ENCODE measurements at places on chromosomes 4 and X.

GRCh38 chr4:128983771-128984485, 109.4 kb downstream of the SCLT1 start:
- no peak for DNase-seq

DNA sequence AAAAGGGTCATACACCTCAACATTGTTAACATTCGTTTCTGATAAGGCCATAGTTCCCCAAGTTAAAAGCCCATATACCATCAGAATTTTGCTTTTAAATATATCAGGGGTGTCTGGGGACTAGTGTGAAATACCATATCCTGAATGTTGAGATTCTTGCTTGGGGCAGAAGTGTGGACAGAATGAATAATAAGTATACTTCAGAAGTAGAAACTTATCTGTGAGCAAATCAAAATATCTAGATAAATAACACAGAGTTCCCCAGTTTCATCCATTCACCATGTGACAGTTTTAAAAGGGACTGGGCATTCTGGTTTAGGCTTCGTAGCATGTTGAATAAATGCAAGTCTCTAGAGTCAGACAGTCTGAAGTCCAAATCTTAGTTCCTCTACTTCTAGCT, 110.5 kb downstream of the CHRNA9 start:
- no peak for DNase-seq

GRCh38 chr4:70725633-70726032, 3.9 kb downstream of the RUFY3 start:
- DNase-seq: no peak

DNA sequence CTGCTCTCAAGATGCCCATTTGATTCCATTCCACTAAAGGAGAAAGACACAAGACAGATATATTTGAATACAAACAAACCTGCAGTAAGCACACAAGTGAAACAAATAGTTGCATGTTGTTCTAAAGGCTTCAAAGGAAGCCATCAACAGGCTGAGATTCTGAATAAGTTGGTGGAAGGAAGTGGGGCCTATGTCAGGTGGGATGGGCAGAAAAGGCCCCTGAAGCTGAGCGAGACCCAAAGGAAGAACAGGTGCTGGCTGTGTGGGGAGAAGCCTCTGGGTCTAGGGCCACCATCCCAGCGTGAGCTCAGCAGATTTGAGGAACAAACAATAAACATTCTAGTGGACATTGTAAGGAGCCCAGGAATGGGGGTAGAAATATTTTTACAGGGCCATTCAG, 82.4 kb upstream of the PLAC8 start:
- no peak for DNase-seq

DNA sequence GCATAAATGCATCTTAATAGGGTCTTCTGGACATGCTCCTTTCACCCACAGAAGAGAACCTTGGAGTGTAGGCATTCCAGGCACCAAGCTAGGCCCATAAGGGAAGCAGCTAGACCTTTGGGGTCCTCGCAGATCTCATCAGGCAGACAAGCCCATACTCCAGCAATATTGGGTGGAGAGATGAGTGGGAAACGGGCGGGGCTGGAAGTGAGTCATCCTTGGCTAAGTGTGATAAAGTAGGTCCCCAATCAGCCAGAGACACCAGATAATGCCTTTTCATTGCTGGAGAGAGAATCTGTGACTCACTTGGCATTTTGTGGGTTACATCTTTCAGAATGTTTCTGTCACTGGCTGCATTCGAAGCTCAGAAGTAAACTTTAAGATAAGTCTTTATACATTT, 133.3 kb upstream of the MBNL3 start:
- no peak for DNase-seq

GRCh38 chr4:56603297-56603696, 77.8 kb downstream of the HOPX start:
- no peak for DNase-seq

DNA sequence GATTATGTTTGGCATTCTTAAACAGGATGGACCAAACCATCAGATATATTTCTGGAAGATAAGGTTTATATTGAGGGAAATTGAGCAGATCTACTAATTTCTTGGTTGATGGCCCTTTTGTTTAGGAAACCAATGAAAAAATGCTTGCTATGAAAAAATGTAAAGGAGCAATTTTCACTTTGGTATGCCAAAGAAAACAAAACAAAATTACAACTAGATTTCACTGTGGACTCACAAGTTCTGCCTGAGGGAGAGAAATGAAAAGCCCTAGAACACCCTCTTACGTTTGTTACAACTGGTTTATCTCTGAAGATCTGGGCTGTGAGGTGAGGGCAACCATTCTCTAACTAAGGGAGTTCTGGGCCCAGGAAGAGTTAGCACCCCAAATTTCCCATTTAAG, 122.5 kb upstream of the IL15 start:
- DNase-seq: no peak

DNA sequence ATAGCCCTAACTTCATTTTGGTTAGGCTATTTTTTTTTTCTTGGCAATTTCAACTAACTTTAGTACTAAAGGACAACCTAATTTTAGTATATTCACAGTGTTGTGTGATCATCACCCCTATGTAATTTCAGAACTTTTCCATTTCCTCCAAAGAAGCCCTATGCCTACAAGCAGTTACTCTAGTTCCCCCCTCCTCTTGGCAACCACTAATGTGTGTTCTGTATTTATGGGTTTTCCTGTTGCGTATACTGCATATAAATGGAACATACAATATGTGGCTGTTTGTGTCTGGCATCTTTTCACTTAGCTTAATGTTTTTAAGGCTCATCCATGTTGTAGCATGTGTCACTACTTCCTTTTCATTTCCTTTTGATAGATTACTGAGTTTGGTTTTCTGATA, 57.6 kb downstream of the N4BP2 start:
- no peak for DNase-seq

DNA sequence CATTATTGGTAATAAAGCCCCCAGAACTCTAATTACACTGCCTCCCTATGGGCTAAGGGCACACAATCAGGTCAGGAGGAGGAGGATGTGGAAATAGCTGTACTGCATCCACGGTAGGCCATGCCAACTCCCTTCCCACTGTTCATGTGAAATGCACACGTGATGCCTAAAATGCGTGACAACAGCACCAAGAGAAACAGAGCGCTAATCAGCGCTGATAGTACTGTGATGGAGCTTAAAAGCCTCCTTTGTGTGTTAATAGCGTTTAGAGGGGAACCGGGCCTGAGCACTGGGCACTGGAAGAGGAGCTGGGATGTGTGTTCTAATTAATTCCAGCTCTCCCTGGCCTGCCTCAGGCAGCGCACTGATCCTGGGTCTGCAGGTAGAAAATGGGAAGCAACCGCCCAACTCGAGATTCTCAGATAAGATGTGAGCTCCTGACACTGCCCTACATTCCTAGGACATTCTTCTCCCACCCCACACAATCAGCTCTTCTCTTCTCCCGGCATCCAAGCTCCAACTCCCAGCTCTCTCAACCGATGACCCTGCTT, 12.9 kb downstream of the DCTD start:
- DNase-seq: no peak

DNA sequence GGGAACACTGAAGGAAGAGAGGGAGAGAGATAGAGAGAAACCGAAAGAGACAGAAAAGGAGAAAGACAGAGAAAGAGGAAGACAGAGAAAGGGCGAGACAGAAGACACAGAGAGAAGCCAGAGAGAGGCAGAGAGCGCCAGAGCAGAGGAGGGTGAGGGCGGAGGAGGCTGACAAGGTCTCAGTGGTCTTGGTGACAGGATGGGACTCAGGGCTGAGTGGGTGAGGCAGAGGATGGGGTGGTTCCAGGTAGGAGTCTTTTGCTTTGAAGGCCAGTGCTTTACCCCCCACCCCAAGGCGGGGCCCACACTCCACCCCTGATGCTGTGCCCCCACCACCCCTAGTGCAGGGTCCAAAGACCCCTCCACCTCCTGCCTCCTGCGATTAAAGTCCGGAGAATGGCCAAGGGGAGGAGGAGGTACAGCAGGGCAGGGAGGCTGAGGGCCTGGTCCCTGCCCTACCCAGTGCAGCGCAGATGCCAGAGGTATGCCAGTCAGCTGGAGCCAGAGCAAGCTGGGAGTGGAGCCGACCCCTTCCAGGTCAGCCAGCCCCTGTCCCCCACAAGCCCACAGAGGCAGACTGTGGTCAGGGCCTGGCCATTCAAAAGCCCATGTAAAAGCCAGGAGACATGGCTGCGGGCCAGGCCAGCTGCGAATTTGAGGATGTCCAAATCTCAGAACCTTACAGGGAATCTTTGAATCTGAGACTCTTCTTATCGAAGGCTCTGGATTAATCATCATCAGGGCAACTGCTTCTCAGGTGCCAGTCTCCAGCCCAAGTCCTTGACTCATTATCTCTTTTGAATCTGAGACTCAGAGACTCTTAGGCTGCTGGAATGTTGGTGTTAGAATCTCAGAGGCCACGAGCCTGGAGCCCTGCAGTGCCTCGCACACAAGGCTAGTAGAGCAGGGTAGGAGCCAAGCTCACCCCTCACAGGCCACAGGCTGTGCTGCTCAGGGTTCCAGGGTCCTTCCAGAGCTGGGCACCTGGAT, 758 bp downstream of the IQSEC2 start:
- DNase-seq: no peak

DNA sequence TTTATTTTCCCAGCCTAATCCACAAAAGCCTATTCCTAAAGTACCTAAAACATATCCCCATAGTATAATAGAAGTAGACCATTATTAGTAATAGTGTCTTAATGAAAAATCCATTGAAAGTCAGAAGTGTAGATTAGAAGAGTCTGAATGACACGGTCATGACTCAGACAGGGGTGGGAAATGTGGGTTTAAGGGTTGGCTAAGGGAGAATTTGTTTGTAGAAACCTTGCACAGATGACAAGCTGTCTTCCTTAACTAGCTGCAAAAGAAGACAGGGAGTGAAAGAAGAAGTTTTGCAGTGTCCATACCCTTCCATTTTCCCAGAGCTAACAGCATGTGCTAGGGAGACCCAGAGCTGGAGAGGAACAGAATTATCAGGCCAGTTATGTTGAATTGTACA, 242.7 kb upstream of the ETNPPL start:
- DNase-seq: no peak

DNA sequence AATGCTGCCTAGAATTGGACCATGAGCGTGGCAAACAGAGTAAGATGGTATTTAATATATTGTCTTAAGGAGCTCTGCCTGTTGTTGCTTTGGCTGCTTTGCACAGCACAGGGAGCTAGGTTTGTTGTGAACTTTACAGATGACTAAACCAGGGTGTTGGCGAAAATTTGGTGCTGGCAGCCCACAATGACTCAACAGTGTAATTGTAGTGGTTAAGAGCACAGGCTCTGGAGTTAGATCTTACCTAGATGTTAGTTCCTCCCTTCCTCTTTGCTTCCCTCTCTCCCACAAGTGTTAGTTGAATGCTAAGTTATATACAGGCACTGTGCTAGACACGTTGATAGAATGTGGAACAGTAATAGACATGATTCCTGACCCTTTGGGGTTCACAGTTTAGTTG, 128.9 kb upstream of the TRPC5 start:
- DNase-seq: no peak

DNA sequence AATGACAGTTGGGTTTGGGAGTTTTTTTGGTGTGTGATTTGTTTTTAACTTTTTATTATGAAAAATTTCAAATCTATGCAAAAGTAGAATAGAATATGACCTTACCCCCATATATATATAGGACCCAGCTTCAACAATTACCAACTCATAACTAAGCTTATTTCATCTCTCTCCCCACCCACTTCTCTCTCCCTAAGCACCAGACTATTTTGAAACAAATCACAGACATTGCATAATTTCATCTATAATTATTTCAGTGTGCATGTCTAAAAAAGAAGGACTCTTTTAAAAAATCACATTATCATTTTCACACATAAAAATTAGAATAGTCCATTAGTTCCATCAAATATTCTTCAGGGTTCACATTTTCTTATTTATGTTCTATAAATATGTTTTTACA, 28.3 kb upstream of the NKX6-1 start:
- DNase-seq: no peak

DNA sequence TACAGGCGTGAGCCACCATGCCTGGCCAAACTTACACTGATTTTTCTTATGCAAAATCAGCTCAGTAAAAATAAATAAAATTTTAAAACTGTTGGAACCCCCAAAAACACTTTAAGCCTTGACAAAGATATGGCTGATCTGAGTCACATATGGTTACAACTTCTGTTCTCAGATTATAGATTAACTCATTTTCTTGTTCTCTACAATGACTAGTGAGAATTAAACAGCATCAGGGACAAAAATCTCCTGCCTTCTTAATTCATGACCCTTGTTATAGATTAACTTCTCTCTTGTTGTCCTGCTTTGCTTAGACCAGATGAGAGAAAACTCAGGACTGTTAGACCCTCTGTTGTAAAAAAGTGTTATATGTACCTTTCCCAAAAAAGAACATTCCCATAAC, 24.2 kb upstream of the EXOC1L start:
- DNase-seq: no peak

GRCh38 chr4:123359449-123360315, 36.9 kb upstream of the SPRY1 start:
- no peak for DNase-seq

- no peak for DNase-seq
Observed at GRCh38 chr4:153771046-153771445, 11.2 kb upstream of the RNF175 start.

- no peak for DNase-seq
Observed at GRCh38 chr4:168972596-168972995, 37.5 kb downstream of the CBR4 start.

DNA sequence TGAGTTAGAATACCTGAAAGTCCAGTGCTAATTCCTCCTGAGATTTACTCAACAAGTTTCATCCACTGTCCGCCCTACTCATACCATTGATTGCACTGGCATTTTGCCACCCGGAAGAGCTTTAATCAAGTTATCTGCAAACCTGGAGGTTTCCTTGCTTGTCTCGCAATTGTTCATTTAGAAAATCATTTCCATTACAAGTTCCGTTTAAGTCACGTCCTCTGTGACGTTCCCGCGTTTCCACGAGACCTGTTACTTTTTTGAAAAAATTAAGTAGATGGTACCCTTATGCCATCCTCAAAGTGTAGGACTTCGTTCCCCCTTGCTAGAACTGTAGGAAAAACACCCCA, 761 bp upstream of the FRYL start:
- no peak for DNase-seq

GRCh38 chrX:45505214-45505613, 304.5 kb upstream of the DIPK2B start:
- DNase-seq: no peak

DNA sequence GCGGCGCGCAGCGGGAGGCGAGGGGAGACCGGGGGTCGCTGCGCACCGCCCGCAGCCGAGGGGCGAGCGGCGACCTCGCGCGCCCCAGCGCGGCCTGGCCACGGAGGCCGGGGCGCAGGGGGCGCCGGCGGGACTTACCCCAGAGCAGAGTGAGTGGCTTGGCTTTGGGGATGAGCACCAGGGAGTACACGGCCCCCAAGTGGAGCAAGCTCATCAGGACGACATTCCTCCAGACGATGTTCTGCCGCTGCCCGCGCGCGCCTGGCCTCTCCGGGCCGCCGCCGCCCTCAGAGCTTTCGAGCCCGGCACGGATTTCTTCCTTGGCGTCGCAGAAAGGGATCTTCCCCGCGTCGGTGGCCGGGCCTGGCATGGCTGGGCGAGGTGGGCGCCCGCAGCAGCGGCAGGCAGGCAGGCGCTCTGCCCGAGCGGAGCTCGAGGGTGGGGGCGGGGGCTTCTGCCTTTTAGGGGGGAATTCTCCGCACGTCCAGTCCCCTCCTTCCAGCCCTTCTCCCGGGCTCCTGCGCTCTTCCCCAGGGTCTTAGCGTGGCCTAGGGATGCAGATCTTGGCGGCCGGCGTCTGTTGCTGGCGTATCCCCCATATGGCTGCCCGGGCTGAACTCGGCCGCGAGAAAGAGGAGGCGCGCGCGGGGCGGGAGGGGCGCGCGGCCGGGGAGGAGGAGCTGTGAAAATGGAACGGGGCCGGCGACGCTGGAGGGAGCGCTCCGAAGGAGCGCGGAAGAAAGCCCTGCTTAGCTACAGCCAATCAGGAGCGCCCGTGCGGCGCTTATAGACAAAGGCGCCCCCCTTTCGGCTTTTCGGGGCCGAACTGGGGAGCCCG, at the start of gene SCD5:
TSS of gene SCD5 (minus strand) at position 629 of the 838 bp plus-strand sequence. CDS start at position 370, 259 bp downstream.
- peak; percentile 4 for DNase-seq
